ENCODE measurements at places on chromosomes 7 and 10.

DNA sequence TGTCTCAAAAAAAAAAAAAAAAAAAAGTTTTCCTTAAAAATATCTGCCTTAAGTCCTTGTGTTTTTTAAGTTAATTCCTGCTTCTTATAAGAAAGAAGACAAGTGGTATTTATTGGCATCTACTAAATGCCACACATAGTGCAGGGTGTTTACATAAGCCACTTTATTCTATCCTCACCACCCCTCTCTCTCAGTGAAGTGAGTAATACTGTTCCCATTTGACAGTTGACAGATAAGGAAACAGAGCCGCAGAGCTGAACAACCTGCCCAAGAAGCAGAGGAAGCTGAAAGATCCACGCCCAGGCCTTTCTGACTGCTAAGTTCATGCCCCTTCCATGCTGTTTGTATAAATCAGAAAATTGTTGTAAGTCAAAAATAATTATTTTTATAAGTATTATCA is 54.1 kb downstream of the ABLIM1 start:
- DNase-seq = no peak

DNA sequence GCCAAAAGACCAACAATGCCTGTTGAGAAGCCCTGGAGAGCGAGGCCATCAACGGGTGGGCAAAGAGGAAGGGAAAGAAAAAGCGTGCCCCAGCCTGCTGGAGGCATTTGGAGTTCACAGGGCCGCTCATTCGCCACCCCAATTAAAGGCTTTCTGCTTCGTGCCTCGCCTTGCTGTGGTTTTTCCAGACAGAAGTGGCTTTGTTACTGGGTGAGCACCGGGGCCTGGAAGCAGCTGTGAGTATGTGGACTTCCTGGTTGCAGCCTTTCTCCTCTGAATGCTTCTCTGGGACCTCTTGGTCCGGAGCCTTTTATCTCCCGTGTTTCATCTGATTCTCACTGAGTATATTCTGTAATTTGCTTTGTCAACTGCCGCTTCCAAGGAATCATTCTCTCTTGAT is 118.1 kb upstream of the EGR2 start:
- no peak for DNase-seq

GRCh38 chr7:1675673-1676549 is 5.8 kb downstream of the ELFN1 start:
- no peak for DNase-seq

DNA sequence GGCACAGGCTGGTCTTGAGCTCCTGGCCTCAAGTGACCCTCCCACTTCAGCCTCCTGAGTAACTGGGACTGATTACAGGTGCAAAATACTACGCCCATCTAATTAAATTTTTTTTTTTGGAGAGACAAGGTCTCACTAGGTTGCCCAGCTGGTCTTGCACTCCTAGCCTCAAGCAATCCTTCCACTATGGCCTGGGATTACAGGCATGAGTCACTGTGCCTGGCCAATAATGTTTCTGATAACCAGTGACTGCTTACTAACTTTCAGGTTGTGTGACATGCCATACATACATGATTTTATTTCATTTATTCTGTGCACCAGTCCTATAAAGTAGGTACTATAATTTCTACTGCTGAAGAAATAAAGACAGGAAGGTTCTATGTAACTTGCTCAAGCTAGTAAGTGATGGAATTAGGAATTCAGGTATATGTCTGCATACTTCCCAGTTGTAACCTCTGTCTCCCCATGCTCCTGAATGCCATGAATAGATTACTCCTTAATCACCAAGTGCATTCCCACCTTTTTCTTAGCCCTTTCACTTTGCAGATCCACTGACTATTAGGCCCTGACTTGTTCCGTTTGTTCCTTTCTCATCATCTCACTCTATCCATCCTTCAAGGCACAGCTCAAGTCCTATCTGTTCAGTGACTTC is 28.1 kb downstream of the MCU start:
- no peak for DNase-seq

DNA sequence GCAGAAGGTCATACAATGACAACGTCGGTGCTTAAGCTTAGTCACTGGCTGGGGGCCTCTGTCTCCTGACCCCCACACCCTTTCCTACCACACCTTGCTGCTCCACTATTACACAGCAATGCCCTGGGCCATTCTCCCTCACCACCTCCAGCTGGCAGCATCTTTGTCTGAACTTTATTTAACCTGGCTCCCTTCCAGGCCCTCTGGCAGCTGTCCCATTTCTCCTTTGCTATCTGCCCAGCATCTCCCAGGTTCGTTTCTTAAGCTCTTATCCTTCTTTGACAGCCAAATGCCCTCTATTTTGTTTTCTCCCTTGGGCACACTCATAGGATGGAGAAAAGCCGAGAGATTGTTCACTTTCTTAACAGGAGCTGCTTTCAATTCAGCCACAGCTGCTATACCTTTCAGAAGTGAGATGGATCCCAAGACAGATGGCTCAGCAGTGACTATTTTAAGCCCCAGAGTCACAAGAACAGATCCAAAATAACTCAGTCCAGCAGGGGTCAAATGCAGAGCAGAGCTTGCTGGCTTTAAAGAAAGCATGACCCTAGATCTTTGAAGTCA is 1277.1 kb upstream of the AUTS2 start:
- DNase-seq = no peak

DNA sequence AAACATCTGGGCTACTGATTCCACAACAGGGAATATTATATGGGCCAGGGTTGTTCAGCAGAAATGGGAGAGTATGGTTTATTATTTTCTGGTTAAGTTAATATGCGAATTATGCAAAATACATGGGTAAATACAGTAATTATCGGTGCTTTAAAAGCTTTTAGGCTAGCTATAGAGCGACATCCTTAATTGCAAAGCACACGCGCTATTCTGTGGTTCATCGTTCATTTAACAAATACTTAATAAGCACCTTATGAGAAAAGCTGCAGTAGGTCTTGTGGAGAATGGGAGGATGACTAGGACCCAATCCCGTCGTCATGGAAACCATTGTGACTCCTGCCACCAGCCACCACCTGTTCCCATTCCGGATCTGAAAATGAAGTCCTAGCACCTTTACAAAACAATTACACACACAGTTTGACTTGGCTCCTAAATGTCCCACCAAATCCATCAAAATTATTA is 623 bp upstream of the CEP41 start:
- no peak for DNase-seq

DNA sequence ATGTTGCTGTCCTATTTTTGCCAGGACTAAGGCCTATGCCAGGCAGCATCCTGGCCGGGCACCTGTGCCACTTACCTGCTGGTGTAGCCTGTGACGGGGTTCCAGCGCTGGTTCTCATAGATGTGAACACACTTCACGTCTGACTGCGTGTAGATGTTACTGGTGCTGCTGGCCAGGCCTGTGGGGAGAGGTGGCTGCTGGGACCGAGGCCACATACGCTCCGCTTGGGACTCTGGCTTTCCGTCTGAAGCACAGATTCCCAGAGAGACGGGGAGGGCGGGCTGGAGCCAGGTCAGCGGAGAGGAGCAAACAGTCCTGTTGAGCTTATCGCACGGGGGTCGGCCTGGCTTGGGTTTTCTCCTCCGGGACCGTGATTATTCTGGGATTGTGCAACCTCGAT is 16.7 kb downstream of the BHLHA15 start:
- DNase-seq = no peak
